Activated T-cell treated with anti-CD3 and anti-CD28 coated beads for 48 hours (primary cell): ENCODE measurements at places on chromosomes 5 and 9.

GRCh38 chr9:75067894-75068293 is 20.1 kb downstream of the NMRK1 start:
- DNase-seq, result no peak

DNA sequence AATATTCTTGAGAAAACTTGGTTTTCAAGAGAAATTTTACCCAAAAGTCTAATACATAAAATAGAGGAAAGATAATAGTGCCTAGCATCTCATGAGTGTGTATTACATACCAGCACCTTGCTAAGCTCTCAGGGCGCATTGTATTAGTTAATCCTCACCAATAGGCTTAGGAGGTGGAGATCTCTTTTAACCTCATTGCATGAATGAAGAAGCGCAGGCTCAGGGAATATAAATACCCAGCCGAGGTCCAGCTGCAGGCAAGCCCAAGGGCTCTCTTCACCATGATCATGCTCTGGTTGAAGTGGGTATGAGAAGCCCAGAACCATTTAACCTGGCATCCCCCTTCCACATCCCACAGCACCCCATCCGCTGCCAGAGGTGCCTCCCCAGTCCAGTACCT is 46.0 kb downstream of the CAMK2A start:
- DNase-seq, result no peak

GRCh38 chr5:170405817-170406216 is 16.6 kb upstream of the KCNMB1 start:
- no peak for DNase-seq

DNA sequence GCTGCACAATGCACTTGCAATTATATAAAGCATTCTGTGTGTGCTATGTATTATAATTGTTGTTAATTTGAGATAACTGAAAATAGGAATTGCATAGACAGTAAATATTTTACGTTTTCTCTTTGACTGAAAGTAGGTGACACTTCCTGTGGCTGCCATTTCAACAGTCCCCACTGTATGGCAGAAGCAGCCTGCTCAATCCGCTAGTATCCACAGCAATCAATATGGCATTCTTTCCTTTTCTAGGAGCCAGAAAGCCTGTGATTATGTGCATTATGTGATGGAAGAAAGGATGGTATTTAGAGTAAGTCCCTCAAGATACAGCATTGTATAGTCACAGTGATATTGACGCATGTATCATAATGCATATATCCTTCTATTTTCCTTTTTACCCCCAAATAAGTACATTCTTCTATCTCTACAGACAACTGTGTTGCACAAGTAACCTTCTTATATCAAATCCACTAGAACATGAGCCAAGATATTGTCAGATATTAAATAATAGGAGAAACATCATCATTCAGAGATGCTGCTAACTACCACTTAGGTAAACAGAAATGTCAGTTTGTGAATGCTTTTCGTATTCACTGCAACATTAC is 59.7 kb downstream of the CARTPT start:
- DNase-seq, result no peak

GRCh38 chr9:752201-752600 is 89.3 kb upstream of the DMRT1 start:
- no peak for DNase-seq

DNA sequence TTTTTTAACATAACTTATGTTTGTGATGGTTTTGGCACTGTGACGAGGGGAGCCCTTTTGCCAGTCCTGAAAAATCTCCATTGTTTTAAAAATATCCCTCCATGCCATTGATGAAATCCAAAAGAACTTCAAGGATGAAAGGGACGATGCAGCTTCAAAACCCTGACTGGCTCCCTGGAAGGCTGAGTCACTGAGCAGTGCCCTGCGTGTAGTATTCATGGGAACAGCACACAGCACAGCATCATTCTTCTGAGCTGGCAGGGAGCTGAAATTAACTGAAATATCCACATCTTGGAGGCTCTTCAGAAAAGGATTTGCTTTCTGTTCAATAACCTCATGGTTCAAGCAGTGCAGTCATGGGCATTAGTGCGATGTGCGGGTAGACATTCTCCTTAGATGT is 29.7 kb downstream of the PDE4D start:
- DNase-seq, result no peak

- DNase-seq, result no peak
Observed at GRCh38 chr5:39368116-39368515, 3.8 kb upstream of the C9 start.

DNA sequence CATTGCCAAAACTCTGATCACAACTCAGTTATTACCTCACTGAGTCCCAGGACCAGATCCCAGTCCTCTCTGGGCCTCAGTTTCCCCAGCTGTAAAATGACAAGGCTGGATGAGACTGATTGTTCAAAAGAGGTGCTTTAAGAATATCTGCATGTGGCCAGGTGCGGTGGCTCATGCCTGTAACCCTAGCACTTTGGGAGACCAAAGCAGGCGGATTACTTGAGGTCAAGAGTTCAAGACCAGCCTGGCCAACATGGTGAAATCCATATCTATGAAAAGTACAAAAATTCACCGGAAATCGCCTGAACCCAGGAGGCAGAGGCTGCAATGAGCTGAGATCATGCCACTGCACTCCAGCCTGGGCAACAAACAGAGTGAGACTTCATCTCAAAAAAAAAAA is 8.3 kb downstream of the ATOX1 start:
- DNase-seq, result no peak

GRCh38 chr9:3858961-3859360 is 333.2 kb upstream of the RFX3 start:
- no peak for DNase-seq

DNA sequence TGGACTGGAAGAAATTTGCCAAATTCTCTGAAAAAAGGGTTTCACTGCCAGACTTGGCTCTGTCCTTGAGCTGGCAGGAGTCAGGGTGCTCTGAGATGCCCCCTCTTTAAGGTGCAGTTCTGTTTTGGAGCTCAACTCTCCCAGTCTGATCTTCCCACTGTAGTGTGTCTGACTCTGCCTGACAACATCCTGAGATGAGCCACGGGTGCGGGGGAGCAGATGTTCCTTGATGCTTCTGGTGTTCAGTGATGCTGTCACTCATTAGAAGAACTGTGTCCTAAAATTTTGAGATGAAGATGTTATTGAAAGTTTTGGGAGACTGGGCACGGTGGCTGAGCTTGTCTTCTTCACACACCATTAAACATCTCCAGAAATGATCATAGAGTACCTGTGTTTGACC is 78.2 kb downstream of the BASP1 start:
- DNase-seq, result no peak

GRCh38 chr5:156182174-156182967 is 144.6 kb upstream of the SGCD start:
- no peak for DNase-seq

DNA sequence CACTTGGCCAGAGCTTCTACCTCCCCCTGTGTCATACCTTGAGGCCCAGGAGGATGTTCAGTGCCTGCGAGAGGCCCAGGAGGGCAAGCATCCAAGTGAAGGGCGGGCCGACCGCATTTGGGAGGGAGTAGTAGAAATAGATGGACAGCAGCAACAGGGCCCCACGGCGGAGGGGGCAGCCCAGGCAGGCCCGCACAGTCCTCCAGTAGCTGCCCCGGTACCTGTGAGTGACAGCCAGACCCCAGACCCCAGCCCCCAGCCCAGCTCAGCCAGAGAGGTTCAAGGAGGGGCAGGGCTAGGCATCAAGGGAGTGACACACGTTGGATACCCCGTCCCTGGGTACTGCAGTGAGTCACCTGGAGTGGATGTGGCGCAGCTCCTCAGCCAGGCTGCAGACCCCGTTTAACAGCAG is 1.4 kb downstream of the STING1 start:
- DNase-seq, result peak; percentile 34

GRCh38 chr9:19405771-19406170 is 3.0 kb upstream of the ACER2 start:
- DNase-seq, result no peak

DNA sequence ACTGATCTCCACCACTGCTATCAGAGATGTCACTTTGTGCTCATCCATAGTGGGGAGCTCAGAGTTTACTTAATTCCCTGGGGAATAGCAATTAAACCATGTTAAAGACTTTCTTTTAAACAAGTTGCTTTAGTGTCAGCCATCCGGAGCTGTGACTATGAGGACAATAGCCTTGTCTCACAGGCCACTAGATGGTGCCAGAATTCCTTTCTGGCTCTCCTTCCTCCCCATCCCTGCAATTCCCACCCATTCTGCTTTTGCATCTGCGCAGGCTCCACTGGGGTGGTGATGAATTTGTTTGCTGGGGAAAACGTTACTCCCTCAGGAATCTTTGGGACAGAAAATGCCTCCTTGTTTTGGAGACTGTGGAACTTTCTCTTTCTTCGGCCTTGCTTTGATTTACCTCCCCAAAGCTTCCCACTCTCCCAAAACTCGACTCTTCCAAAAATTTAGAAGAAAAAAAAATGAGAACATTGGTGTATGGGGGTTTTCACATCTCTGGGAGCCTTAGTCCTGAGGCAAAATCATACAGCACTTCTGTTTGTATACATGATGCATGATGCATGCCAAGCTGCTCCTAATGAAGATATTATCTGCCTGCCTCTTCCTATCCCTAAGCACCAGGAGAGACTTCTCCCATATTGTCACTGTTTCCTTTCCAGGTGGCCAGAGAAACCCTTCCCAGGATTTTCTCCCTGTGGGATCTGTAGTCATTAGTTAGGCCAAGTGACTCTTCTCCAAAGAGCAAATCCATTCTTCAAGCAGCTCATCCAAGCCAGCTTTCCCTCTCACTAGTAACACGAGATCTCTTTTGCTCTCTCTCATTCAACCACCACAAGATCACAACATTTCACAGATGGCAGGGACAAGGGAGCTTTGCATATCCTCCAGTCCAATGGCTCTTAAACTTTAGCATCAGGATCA is 466.1 kb downstream of the TLR4 start:
- no peak for DNase-seq

DNA sequence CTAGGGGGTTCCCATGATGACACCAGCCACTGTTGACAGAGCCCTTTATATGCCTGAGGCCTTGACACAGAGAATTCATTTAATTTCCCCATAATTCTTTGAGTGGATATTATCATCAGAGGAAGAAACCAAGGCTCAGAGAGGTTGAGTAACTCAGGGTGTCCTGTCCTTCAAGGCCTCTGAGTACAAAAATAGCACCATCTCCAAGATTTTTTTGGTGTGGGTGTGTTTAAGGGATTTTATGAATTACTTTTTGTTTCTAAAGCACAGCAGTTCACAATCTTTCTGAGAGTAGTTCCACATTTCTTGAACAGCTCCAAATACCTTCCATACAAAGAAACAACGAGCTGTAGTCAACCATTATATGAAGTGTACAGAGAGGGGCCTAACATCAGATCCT is 6.2 kb upstream of the GSN start:
- DNase-seq, result no peak

DNA sequence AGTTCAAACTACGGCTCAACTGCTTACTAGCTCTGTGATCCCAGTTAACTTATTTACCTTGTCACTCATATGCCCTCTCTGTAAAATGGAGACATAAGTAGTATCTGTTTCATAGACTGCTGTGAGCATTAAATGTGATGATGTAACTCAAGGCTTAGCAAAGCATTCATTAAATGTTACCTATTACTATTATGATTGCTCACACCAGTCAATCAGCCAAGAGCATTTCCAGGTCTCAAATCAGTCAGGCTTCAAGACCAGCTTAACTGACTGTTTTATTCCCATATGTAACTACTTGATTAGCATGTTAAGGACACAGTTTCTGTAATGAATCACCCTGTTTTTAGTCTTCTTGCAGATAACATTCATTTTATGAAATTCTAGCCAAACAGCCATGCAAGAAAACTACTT is 413.3 kb downstream of the MLLT3 start:
- no peak for DNase-seq

- DNase-seq, result no peak
Observed at GRCh38 chr5:160348080-160348479, 22.3 kb downstream of the C1QTNF2 start.

DNA sequence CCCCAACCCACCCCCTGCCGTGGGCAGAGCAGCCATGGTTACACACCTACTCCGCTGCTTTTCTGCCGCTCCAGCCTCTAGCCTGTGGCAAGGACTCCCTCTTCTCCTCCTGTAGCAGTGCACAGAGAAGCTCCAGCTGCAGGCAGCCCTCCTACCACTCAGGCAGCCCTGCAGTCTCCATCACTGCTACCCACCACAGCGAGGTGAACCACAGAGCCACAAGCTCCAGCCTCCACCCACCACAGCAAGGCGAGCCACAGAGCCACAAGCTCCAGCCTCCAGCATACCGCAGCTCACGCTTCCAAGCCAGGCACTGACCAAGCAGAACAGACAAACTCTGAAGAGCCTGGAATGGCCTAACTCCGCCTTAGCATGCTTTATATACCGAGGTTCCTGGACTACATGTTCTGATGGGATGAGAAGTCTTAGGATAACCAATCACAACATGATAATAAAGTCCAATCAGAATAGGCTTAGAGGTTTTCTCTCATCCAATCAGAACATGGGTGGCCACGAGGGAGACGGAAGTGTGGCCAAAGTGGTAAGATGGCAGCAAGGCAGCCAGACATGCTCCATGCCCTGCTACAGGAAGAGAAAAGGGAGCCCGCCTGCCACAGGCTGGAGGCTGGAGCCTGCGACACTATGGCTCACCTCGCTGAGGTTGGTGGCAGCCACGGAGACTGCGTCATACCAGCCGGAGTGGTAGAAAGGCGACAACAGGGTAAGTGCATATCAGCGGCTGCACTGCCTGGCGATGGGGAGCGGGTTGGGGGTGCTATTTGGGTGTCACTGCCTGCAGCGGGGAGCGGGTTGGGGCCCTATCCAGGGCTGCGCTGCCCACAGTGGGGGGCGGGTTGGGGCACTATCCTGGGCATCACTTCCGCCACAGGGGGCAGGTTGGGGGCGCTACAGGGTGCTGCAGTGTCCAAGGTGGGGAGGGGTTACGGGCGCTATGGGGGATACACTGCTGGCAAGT is 75.8 kb upstream of the PCAT7 start:
- DNase-seq, result no peak

DNA sequence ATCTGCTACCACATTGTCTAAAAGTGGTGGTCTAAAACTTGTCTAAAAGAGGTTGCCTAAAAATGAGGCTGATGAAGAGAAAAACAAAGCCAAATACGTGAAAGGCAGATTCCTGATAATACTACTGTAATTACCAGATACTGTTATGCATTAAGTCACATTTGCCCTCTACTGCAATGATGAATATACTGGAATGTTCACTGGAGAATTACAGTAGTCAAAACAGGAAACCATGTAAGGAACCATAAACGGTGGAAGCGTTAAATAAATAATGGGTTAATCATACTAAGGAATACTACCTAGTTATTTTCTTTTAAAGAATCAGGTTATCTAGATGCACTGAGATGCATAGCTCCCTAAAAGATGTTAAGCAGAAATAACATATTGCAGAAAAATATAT is 201.3 kb downstream of the MCTP1 start:
- no peak for DNase-seq
